Stimulated activated CD4-positive, alpha-beta T cell treated with anti-CD3 and anti-CD28 coated beads, Interleukin-12 subunit alpha, Interleukin-12 subunit beta, amount 100 ng/mL, for 4 hours (primary cell): ENCODE measurements at places on chromosomes 6 and 20.

DNA sequence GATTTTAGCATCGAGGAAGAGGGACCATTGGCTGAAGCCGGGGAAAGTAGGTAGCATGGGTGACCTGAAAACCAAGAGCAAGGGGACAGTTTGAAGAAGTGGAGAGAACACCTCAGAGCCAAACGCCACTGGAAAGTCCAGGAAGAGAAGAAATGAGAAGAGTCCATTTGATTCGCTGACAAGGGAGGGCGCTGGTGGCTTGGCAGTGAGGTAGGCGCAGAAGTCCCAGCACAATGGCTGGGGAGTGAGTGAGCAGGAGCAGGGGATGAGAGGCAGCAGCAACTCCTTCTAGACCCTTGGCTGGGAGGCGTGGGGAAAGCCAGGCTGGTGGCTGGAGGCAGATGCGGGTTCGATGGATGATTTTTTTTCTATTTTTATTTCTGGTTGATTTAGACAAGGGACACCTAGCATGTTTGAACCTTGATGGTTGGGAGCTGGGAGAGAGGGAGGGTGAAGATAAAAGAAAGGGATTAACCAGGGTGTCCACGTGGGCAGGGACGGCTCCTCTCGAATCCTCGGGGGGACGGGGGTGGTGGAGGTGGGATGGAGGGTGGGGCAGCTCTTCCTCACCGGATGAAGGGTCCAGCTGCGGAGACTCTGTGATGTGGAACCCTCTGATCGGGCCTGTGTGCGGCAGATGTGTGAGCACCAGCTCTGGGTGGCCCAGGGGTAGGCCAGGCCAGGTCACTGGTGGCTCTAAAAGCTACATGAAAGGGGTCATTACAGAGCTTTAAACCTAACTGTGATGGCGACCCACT lies 164.2 kb downstream of the NFATC2 start:
- no peak for DNase-seq

GRCh38 chr6:74492587-74492986 lies 713.3 kb downstream of the COL12A1 start:
- DNase-seq = no peak

- no peak for DNase-seq
Measured at GRCh38 chr6:112980676-112981075, 633.5 kb downstream of the RFPL4B start.

- DNase-seq = no peak
Measured at GRCh38 chr6:43971776-43972126, 155.5 kb downstream of the MRPL14 start.

DNA sequence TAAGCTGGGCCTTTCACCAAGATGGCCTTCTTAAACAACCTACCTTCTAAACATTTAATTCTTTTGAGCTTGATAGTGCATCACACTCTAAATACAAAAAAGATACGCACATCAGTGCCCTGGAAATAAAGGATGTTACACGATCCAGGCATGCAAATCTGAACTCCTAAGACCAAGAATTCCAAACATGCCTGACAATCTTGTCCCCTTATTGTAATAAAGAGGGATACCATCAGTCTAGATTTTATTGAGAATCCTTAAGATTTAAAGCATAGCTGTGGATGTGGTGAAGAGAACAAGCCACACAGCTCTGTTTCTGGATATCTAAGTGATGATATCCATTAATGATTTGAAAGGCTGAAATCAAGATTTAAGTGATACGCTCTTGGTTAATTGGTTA lies 13.0 kb downstream of the ZNF451 start:
- DNase-seq = no peak

DNA sequence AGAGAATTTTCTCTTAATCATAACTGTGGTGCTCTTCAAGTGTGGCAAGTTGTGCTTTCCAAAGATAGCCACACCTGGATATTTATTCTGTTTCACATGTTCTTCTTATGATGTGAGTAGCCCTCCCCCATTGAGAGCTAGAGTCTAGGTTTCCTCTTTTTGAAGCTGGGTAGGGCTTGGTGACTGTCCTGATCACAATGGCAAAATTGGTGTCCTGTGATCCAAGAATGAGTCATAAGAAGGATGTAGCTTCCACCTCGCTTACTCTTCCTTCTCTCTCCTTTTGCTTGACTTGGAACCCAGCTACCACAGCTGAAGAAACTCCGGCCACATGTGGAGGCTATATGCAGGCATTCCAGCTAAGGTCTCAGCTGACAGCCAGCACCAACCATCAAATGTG lies 7.4 kb upstream of the IGF2R start:
- DNase-seq = no peak

DNA sequence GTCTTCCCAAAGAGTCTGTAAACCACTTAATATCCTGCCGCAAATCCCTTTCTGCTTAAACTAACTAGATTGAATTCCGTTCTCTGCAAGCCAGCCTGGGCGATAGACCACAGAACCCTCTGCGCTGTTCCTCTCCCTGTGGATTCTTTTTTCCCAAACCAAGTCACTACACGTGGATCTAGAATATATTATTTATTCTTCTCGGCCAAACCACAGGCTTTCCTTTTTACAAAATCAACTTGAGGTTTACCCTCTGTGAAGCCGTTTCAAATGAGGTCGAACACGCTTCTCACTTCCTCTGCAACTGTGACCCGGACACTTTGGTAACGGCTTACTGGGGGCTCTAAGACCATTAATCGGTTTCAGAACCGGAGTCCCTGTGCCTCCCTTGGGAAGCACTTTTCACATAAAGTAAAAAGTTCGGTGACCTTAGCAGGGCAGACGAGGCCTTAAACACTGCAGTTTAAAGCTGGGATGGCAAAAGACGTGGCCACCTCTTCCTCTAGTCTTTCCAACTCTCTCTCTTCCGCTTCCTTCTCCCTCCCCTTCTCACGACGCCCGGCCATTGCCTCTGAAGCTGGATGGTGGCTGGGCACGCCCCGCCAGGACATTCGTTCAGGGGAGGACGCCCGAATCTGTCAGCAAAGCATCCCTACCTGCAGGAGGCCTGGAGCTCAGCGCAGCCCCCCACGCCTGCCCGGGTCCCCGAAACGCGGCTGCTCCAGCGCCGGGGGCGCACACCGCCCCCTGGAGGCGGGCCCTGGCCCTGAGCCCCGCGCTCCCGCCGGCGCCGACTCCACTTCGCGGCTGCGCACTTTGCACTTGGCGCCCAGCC lies 55.0 kb upstream of the FOXC1 start:
- peak; percentile 80 for DNase-seq

- no peak for DNase-seq
Measured at GRCh38 chr20:45308117-45308778, at the start of gene MATN4. MATN4 (minus strand) TSS chr20:45308299; CDS start chr20:45305582, 2,717 bp downstream.

DNA sequence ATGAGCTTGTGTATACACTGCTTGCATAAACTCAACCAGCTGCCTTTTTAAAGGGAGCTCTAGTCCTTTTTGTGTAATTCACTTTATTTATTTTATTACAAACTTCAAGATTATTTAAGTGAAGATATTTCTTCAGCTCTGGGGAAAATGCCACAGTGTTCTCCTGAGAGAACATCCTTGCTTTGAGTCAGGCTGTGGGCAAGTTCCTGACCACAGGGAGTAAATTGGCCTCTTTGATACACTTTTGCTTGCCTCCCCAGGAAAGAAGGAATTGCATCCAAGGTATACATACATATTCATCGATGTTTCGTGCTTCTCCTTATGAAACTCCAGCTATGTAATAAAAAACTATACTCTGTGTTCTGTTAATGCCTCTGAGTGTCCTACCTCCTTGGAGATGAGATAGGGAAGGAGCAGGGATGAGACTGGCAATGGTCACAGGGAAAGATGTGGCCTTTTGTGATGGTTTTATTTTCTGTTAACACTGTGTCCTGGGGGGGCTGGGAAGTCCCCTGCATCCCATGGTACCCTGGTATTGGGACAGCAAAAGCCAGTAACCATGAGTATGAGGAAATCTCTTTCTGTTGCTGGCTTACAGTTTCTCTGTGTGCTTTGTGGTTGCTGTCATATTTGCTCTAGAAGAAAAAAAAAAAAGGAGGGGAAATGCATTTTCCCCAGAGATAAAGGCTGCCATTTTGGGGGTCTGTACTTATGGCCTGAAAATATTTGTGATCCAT lies 15.3 kb downstream of the TNFAIP3 start:
- DNase-seq = no peak

DNA sequence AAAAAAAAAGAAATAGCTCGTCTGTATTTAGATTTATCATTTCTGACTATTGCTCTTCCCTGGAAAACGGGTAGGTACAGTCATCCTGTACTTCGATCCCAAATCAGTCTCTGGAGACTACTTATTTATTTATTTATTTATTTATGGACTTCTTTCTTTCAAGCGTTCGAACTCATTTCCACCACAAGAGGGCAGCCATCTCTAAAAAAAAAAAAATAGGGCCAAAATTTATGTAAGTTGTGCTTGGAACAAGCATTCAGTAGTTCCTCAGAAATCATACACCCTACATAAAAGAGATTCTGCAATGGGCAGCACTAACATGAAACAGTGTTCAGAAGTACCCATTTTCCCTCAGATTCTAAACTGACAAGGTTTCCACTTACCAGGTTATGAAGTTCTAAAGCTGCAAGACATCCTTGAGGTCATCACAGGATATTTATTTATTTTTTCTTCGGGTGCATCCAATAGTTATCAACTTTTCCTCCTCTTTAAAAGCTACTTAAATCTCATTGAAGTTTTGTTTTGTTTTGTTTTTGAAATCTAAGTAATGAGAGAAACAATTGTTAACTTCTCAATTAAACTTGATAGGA lies 1.9 kb upstream of the BMP2 start:
- no peak for DNase-seq

DNA sequence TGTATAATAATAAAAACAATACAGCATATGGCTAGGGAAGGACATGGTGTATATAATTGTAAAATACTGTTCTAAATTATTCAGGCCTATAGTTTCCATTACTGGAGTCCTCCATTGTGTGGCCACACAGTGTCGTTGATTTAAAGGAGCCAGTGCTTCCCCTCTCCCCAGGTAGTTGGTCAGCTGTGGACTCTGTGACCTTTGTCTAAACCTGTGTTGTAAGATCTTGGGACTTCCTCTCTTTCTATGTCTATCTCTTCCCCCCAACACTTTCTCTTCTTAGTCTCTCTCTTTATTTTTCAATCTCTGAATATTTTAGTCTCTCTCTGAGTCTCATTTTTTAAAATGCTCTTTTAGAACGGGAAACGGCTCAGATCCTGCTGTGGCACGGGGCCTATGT lies 35.6 kb downstream of the BRPF3 start:
- no peak for DNase-seq

- DNase-seq = no peak
Measured at GRCh38 chr6:36370638-36371037, 16.8 kb downstream of the ETV7 start.

DNA sequence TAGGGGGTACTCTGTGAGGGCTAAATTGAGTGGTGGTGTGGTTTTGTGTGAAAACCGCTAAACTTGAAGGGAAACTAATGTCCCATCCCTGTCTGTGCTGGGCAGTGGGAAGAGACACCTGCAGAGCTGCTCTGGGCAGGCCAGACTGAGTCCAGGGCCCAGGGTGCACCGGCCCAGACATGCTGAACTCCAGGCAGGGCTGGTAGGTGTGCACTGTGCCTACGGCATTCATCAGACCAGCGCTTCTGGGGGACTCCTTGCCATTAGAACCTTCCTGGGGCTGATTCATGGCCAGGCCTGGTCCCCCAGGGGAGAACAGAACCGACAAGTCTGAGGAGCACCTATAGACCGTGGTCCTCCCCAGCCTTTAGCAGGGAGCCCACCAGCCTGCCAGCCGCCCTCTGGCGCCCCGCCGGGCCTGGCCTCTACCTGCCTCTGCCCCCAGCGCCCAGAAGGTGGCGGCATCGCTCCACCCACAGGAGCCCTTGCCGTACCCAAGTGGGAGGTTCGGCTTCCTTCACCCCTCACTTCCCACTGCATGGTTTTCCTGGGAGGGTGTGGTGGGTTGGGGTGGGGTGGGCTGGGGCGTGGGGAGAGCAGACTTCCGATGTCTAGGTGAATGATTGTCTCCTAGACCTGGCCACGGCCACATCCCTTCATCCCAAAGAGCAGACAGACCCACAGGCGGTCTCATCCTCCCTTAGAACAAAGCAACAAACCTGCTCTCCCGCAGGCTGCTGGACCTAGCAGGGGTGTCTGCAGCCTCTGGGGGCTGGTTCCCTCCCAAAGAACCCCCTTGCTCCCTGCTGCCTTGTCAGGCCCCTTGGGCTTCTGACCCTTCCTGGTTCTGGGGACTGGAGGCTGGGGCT lies 15.5 kb downstream of the CCDC167 start:
- DNase-seq = peak; percentile 77

DNA sequence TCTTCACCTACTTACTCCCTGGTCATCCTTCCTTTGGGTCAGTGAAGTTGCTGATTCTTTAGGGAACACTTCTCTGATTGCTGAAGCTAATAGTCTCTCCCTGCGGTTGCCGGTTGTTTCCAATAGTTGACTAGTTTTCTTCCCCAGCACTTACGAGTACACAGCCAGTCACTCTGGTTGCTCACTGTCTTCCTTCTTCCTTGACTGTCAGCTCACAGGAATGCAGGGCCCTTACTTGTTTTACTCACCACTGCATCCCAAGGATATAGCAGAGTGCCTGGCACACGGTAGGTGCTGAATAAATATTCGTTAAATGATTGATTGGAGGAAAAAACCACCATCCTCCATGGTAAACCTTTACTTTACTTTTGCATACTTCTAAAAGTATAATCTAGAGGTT lies 345.0 kb downstream of the QKI start:
- no peak for DNase-seq

DNA sequence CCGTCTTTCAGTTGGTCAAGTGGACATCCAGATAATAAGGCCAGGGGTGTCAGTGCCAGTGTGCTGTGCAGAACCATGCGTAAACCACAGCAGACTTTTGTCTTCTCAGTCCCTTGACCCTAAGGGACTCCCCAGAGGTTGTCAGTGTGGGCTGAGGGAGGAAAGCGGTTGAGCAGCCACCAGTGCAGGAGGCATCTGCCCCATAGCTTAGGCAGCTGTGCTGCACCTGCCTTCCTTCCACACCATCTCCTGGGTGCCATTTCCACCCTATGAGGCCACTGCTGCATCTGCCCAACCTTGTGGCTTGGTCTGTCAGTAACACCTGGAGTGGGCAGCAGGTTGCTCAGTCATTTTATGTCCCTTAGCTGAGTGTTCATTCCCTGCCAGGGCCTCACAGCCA lies 26.0 kb downstream of the PRPF6 start:
- no peak for DNase-seq

- DNase-seq = no peak
Measured at GRCh38 chr6:30150671-30151395, 10.2 kb downstream of the TRIM10 start.

GRCh38 chr6:37077905-37078296 lies 72.4 kb downstream of the FGD2 start:
- no peak for DNase-seq

DNA sequence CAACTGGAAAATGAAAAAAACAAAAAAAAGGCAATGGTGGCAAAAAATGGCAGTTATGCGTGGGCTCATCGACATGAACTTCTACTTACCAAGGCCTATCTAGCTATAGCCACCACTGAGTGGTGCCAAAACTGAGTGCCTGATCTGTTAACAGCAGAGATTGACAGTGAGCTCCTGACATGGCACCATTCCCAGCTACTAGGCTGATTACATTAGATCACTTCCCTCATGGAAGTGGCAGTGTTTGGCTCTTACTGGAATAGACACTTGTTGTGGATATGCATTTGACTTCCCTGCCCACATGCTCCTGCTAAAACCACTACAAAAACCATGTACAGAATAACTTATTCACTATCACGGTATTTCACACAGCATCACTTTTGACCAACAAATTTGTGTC lies 216.1 kb upstream of the SGK1 start:
- no peak for DNase-seq

- DNase-seq = no peak
Measured at GRCh38 chr20:42095221-42095620, 477.0 kb upstream of the CHD6 start.
